ENCODE measurements at places on chromosomes 5 and 9.

DNA sequence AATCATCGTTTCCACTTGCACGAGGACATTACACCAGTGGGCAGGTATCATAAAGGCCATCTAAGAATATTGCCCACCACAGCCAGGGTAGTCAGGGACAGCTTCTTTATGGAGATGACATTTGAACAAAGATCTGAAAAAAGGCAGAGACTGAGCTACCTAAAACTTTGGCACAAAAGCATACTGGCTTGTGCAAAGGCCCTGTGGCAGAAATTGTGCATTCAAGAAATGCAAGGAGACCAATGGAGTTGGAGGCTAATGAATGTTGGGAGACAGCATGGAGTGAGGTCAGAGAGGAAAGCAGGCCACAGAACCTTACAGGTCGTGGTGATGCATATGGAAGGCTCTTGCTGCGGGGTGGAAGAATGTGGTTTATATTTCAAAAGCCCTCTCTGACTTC is 578.5 kb downstream of the BNC2 start:
- H3K4me1 ChIP-seq = peaks cover 5% of the 10 kb centered on the region
- no peaks in the 10 kb centered on the region for H3K36me3 ChIP-seq
- DNase-seq = no peak
- H3K27ac ChIP-seq = no peak overlapping the region
- H3K4me3 ChIP-seq = no peak overlapping the region

- peak; percentile 1 for DNase-seq
- H3K36me3 ChIP-seq = no peaks in the 10 kb centered on the region
- H3K27me3 ChIP-seq = no peaks in the 10 kb centered on the region
- no peak overlapping the region for H3K4me3 ChIP-seq
Measured at GRCh38 chr5:61228691-61229280, 66.5 kb upstream of the SMIM15 start.

GRCh38 chr5:59845730-59846129 is 47.8 kb downstream of the PDE4D start:
- H3K27ac ChIP-seq = no peak overlapping the region
- H3K4me3 ChIP-seq = no peak overlapping the region
- no peak for DNase-seq
- H3K4me1 ChIP-seq = no peaks in the 10 kb centered on the region
- no peaks in the 10 kb centered on the region for H3K27me3 ChIP-seq
- no peaks in the 10 kb centered on the region for H3K36me3 ChIP-seq

- no peak for DNase-seq
- H3K4me1 ChIP-seq = peaks cover 3% of the 10 kb centered on the region
- no peak overlapping the region for H3K27ac ChIP-seq
Measured at GRCh38 chr5:125390326-125390725, 643.9 kb upstream of the ZNF608 start.

DNA sequence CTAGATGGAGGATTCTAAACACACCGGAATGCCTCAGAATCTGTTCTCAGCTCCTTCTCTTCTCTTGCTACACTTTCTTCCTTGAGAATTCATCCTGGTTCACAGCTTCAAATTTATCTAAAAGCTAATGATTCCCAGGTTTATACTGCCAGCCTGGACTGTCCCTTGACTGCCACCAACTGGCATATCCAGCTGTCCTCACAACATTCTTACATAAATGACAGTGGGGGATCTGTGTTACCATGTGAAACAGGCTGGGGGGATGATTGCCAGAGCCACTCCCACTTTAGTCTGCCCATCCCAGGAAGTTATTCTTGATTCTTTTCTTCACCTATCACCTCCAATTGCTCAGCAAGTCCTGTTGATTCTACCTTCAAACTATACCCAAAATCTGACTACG is 27.2 kb upstream of the ZFR start:
- no peak for DNase-seq
- H3K4me3 ChIP-seq = no peak overlapping the region
- H3K27ac ChIP-seq = no peak overlapping the region
- H3K27me3 ChIP-seq = peaks cover 4% of the 10 kb centered on the region

Measured in stimulated activated naive B cell treated with anti-CD40 and anti-IgM and Interleukin-4, amounts not matched to agents 10 μg/mL and 1 μg/mL and 100 μg/mL, for 72 hours (primary cell).